Renal pelvis (tissue), 12 donors: ENCODE measurements at places on chromosomes 2 and 18. TPM values are rescaled to one million over a fixed set of nuclear protein-coding genes. Genes with fewer than 3 reads are reported as not detected.

DNA sequence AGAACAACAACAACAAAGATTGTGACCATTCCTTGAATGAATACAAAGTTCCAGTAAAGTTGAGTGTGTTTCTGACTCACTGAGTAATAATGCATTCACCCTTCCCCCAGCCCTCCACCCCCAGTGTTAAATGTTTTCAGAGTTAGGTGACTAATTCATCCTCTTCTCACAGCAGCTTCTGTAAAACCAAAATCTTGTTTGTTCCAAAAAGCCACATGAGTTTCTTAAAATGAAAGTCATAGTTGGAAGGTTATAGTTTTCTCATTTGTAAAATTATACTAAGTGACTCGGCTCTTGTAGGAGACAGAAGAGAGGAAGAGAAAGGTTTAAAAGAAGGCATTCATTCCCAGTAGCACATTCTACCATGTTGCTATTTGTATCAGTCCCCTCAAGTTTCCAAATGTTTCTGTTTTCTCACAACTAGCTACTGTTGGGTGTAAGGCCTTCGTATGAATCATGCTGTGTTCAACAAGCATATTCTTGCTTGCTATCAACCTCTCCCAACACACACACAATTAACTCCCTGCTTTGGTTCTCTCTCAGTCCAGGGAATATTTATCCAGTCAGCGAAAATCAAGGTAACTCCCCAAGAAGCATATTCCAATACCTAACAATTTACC lies 75.3 kb downstream of the MBD2 start:
- DNase-seq, result no peak

ASB18 gene
- 0.07 TPM for polyA plus RNA-seq

DES gene
- 5.5 TPM for polyA plus RNA-seq

STAT1 gene
- 135 TPM for polyA plus RNA-seq
